ENCODE measurements at places on chromosomes 11 and 22.
A peak's percentile ranks its signal among the peaks of the same experiment; 100 is the strongest.

- DNase-seq, result no peak
Measured at GRCh38 chr11:109735128-109735527, 313.1 kb downstream of the C11orf87 start.

DNA sequence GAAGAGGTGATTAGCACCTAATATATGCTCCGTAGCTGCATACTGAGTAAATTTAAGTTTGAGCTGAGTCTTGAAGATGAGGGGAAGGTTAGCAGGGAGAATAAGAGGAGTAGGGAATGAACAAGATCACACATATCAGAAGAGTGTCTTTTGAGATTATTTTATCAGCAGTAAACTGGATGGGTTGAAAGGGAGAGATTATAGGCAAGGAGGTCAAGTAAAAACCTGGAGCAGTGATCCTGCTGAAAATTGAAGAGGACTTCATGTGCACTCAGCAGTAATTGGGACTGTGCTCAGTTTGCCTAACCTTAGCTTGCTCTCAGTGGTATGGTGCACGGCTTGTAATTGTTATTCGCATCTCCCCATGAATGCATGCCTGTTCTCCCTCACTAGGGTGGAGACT is 79.5 kb upstream of the PICALM start:
- no peak for DNase-seq

GRCh38 chr11:102580185-102580951 is 44.8 kb downstream of the MMP20 start:
- DNase-seq, result no peak

GRCh38 chr11:199004-199581 is 6.2 kb downstream of the SCGB1C1 start:
- DNase-seq, result no peak

- DNase-seq, result no peak
Measured at GRCh38 chr11:77055101-77055561, 11.6 kb upstream of the CAPN5 start.

DNA sequence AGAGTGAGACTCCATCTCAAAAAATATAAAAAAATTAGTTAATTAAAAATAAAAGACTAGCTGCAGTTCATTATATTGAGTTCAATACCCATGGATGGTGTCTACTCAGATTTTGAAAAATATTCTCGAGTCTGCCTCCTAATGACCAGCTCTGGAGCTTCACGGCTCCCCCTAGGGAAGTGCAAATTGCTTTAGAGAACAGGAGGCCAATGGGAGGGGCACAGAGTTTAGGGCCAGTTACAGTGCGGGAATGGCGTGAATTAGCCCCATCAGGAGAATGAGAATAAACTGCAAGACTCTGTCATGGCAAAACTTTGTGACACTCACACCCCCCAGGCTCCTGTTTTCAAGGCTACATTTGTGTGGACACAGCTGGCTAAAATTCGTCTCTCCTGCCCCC is 4.6 kb downstream of the FGF4 start:
- DNase-seq, result no peak

DNA sequence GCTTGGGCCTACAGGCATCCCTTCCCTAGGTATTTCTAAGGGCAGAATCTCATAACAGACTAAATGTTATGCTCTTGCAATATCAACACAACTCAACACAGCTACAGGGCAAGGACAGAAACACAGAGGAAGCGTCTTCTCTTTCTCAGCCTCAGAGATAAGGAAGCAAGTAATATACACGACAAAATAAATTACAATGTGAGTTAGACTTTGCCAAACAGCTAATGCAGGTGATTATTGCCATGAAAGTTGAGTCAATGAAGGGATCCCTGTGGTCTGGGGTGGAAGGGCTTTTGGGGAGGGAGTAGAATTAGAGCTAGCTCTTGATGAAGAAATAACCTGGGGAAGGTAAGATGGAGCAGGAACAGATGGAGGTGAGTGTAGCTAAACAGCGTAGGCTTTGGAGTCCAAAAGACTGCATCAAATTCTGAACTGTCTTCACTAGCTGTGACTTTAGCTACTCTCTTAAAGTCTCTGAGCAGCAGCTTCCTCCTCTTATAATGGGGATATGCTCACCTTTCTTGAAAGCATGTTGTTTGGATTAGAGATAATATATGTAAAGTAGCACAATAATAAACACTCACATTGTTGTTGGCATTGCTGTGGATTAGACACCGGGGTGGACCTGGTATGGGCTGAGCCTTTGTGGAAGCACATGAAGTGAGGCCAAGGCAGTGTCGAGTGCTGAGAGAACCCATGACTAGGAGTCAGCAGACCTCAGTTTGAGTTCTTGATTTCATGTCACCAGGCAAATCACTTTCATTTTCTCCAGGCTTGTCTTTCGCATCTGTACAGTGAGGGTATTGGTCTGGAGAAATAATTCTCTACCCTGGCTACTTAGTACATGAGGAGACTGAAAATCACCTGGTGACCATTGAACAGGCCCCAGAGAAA is 41.0 kb upstream of the AQP11 start:
- no peak for DNase-seq

DNA sequence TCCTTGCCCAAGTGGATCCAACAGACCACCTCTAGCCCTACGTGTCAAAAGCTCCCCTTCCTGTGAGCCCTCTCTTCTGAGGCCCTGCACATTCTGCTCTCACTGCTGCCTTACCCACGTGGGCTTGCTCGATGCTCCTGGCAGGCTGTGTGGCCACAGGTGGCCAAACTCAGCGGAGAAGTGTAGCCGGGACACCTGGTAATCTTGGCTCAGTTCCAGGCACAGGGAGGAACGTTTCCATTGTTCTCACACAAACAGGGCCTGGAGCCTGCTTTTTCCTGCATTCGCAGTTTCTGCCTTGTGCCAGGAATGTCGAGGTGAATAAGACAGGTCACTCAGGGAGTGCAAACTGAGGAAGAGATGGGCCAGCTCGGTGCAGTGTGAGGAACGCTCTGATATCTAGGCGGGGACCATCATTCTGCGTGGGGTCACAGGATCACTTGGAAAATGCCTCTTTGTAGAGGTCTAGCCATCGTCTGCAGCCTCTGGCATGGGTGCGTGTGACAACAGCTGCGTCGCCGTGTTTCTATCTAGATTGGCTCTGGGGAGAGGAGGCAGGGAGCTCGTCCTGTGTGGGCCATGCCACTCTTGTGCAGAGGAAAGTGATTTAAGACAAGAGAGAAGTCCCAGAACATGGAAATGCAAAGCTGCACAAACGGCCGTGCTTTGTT is 127.6 kb upstream of the PARVA start:
- DNase-seq, result no peak

DNA sequence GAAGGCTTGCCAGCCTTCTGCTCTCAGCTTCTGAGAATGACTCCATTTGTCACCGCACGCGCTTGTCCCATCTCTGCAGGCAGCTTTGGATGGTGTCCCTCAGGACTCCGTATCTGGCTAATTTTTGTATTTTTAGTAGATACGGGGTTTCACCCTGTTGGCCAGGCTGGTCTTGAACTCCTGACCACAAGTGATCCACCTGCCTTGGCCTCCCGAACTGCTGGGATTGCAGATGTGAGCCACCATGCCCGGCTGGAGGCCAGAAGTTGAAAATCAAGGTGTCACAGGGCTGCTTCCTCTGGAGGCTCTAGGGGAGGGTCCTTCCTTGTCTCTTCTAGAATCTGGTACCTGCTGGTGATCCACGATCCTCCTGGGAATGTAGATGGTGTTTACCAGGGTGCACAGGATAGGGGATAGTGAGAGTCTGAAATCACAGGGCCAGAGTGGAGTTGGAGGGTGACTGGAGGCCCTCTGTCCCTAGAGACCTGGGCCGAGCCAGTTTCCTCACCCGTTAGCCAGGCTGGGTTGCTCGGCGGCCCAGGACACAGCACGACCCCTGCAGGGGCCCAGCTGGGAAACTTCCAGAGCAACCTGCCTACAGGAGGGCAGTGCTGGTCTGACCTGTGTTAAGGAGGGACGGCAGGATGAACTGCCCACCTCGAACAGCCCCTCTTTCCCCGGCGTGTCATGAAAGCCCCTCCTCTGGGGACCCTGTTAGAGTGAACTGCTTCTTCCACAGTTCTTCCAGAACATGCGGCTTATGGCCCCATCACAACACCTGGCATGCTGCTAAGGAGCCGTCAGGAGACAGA is 48.9 kb upstream of the SHANK2 start:
- DNase-seq, result no peak

GRCh38 chr11:69367211-69367964 is 73.4 kb downstream of the MYEOV start:
- no peak for DNase-seq

DNA sequence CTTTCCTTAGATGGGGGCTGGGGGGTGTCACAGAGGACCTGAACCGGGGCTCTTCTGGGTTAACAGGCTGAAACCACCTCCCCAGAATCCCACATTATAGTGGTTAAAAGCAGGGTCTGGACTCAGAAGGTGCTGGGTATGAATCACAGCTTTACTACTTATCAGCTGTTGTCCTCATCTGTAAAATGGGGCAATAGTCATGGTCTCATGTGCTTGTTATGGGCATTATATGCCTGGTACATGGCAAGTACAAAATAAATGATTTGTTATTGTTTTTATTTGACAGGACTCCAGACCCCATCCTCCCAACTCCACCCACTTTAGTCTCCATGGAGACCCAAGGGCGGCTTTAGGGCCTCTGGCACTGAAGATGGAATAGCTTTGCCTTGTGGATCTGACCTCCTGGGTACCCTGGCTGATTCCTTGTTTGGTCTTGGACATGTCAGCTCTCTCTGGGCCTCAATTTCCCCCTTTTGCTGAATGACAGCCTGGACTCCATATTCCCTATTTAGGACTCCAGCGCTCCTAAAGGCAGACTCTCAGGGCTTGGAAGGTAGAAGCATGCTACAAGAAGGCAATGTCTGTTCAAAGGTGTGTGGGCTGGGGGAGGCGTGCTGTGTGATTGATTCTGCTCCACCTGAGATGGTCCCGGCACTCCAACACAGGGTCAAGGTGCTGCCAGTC is 812 bp upstream of the SMTN start:
- no peak for DNase-seq

DNA sequence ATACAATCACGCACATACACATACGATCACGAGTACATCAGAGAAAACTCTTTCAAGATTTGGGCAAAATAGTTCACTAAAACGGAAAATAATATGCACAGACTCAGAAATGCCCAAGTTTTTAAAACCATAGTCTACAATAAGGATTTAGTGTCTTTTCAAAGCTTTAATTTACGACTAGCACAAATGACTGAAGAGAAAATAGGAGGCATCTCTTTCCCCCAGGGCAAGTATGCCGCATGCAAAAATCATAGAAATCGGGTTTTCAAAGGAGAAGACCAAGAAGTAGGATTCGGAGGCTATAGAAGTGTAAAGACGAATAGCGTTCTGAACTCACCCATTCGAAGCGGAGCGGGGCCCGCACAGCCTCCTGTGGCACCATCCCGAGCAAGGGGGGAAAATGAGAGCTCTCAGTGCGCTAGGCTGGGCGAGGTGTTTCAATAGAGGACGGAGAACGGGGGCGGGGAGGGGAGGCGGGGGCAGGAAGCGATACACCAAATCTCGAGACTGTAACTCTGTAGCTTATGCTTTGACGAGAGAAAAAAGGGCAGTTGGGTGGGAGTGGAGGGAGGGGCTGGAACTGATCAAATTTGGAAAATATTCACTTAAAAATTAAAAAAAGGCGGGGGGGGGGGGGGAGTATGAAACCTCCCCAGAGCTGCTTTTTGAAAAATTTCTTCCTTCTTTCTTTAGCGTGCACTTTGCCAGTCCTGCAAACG is 15.8 kb downstream of the BLID start:
- no peak for DNase-seq

DNA sequence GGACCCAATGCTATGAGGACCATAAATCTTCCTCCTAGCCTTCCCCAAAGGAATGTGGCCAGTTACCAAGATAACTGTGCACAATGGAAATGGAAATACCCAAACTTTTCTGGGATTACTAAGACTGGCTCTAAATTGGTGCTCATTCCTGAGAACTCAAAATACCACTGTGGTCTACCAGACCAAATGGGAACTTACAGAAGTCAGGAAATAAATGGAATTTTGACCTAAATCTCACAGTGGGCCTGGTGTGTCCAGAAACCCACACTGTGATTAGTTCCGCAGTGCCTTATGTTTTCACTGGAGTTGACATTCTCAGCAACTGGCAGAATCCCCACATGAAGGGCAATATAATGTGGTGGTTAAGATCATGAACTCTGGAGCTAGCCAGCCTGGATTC is 99.4 kb upstream of the ZC3H12C start:
- DNase-seq, result no peak

DNA sequence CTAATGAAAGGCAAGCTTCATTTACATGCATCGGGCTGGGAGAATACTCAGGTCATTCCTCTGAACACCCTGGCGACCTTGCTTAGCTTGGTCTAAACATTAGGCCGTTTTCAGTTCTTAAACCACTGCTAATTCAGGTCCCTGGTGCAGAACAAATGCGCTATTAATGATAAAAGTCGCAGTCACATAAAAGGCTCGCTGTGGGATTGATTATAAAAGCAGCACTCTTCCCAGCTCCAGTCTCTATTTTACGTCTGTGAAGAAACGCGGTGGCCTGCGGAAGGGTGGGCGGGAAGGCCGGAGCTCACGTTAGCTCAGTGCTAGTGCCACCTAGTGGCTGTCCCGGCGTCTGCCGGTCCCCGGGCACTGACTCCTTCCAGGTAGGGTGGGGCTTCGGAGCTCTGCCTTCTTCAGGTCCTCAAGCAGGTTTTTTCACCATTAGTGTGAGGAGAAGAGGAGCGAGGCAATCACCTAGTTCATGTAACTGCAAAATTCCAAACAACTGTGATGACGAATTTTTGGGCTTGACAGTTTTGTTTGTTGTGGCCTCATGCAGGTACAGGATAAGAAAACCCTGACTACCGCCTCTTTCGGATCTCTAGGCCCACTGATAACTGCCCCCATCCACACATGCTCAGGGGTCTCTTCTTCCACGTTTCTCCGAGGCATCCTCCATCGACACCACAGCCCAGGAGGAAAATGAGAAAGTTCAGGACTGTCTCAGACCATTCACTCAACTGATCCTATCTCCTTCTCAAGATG is 66.5 kb upstream of the CLMP start:
- DNase-seq, result peak; percentile 78

- no peak for DNase-seq
Measured at GRCh38 chr22:29870574-29870973, 12.4 kb upstream of the MTMR3 start.

DNA sequence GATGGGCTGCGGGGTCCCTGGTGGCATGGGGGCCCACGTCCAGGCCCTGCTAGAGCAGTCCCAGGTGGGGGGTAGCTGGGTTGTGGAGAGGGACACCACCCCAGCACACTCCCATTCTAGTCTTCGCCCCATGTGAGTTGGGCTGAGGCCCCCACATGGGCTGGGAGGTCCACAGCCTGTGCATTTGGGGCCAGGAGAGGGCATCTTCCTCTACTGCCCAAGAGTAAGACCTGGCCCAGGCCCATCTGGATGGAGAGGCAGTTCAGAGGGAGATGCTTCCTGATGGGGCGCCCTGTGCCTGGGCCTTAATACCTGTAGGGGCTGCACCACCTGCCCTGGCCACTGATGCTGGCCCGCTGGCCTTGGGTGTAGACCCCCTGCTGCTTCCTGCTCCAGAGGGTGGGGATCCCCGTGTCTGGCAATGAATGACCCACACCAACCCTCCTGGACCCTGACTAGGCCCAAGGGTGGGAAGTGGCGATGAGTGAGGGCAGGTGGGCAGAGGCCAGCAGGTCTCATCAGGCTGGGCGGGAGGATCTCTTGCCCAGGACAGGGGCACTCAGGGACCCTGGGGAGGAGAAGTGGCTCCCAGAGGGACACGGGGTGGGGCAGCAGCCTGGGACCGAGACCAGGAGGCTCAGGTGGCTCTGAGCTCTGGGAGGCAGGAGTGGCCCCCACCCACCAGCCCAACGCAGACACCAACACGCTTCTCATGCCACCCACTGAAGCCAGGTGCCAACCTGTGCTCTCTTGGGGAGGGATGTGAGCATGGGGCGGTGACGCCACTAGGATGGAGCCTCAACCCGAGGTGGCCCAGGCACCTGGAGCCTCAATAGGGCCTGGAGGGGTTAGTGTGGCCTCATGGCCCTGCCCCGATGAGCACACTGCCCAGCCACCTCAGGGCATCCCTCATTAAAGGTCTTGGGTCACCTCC is 17.4 kb upstream of the GNB1L start:
- DNase-seq, result no peak
